ENCODE measurements at places on chromosomes 12 and 14.

DNA sequence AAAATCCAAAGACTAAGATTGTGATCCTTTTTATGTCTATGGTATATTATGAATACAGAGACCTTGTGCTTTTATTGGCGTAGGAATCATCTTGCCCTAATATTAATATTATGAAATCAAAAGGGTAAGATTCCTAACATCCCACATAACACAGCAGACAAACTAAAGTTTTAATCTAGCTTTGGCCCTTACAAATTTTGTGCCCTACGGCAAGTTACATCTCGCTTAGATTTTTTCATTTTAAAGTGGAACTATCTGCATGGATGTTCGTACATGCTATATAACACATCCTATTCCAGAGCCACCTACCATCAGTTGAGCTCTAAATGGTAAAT is 217 bp upstream of the SMIM10L1 start:
- no peak for DNase-seq

- DNase-seq = no peak
Measured at GRCh38 chr14:55899531-55899930, 218.7 kb upstream of the PELI2 start.

GRCh38 chr12:21894792-21895595 is 46.2 kb downstream of the ABCC9 start:
- no peak for DNase-seq

DNA sequence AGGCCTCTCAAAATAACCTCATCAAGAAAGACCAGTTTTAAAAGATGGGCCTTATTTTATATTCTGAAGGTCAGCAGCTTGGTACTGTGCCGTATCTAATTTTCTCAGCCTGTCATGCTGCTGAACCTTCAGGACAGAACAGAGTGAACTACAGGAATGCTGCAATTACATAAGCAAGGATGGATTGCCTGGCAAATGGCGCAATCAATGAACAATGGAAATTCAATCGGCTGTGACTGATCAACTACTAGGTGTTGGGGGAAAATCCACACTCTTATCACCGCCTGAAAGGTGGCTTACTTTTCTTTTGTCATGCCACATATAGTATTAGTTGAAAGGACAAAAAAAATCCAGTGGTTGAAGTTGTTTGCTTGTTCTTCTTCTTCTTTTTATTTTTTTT is 8.5 kb downstream of the ACSS3 start:
- no peak for DNase-seq

DNA sequence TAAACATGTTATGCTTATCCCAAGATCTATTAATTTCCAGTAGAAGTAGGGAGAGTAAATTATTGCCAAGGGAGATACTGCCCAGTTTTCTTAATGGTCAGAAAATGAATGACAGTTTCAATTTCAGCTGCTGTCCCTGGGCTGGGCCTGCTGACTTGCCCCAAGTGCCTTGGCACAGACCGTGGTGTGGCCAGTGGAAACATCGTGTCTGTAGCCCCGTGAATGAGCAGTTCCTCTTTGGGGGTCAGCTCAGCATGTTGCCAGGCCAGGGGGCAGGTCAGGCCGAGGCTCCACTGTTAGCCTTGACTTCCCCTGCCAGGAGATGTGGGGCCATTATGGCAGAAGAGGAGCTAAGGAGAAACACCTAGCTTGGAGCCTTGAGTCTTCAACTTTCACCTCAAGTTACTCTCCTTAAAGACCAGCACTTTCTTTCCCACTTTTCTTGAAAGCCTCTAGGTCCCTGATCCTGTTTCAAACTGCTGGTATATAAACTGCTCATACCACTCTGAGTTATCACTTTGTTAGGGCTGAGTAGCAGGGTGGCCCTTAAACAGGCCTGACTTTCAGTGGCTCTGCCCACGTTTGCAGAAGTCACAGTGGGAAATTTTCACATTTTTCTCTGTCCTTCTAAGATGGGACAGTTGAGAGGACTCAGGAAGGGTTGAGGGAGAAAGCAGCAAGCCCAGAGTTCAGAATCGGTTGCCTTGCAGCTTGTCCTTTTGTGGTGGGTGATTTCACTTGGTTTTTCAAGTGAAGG is 73.2 kb downstream of the SUSD6 start:
- no peak for DNase-seq

DNA sequence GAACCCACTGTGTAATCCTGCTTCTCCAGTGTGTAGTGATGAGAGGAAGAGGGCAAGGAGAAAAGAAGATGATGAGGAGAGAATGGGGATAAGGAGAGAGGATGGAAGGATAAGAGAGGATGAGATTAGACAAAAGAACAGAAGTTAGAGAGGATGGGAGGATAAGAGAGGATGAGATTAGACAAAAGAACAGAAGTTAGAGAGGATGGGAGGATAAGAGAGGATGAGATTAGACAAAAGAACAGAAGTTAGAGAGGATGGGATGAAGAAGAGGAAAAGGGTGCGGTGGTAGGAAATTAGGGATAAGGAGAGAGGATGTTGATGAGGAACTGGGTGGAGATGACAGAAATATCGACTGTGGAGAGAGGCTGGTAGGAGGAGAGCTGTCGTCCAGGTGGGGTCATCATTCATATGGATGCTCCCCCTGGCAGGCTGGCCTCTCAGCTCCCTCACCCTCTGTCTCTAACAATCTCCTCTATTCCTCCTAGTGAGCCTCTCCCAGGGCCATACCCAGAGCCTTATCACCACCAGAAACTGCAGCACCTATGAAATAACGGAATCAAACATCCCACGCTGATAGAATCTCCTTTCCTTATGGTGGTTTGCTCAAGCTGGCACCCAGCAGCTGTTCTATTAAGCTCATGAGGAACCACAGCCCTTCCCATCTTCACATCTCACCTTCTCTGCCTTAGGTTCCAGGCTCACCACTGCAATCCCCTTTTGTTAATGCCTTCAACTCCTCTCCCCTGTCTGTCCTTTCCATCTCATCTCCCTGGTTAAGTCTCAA is 6.0 kb upstream of the CIROP start:
- DNase-seq = no peak

GRCh38 chr12:111806304-111806703 is 35.7 kb upstream of the MAPKAPK5 start:
- no peak for DNase-seq

All from stimulated activated CD4-positive, alpha-beta T cell treated with anti-CD3 and anti-CD28 coated beads, Interleukin-4, amount 100 ng/mL, for 1 hour (primary cell).